Fibroblast of lung (primary cell): ENCODE measurements at places on chromosomes 12 and 14. TPM values are rescaled to one million over a fixed set of nuclear protein-coding genes. Genes with fewer than 3 reads are reported as not detected.

The OTOGL gene
- total RNA-seq, result under 0.01 and 0.17 TPM in 2 replicates

The CEBPE gene
- not detected in 2 replicates for total RNA-seq

The C12orf50 gene
- total RNA-seq, result under 0.01 TPM in 1 of 2 replicates, not detected in the other

The SLC6A12 gene
- total RNA-seq, result under 0.01 TPM in 1 of 2 replicates, not detected in the other

The CELA1 gene
- total RNA-seq, result not detected in 2 replicates

The AKAP3 gene
- total RNA-seq, result 1.5 and 2.8 TPM in 2 replicates
